ENCODE measurements at places on chromosomes 16 and 17.
A peak's percentile ranks its signal among the peaks of the same experiment; 100 is the strongest.

GRCh38 chr16:50628156-50628802 is 52.8 kb downstream of the SNX20 start:
- no peak overlapping the region for H3K27ac ChIP-seq
- no peak for DNase-seq
- no peaks in the 10 kb centered on the region for H3K27me3 ChIP-seq
- H3K4me3 ChIP-seq = no peak overlapping the region
- H3K4me1 ChIP-seq = peaks cover 25% of the 10 kb centered on the region

- no peaks in the 10 kb centered on the region for H3K36me3 ChIP-seq
- H3K27me3 ChIP-seq = no peaks in the 10 kb centered on the region
- no peak overlapping the region for H3K4me3 ChIP-seq
- DNase-seq = no peak
Measured at GRCh38 chr17:51533821-51534220, 273.5 kb downstream of the UTP18 start.

- H3K27ac ChIP-seq = peak overlapping the region; percentile 66
- H3K27me3 ChIP-seq = no peaks in the 10 kb centered on the region
- H3K4me1 ChIP-seq = peaks cover 100% of the 10 kb centered on the region
Measured at GRCh38 chr16:89409161-89409711, 81.1 kb downstream of the ANKRD11 start.

- H3K36me3 ChIP-seq = no peaks in the 10 kb centered on the region
- no peaks in the 10 kb centered on the region for H3K27me3 ChIP-seq
- no peak for DNase-seq
- H3K4me3 ChIP-seq = no peak overlapping the region
- peaks cover 28% of the 10 kb centered on the region for H3K4me1 ChIP-seq
Measured at GRCh38 chr17:47724705-47725104, 8.3 kb upstream of the TBX21 start.

- no peak for DNase-seq
- H3K36me3 ChIP-seq = no peaks in the 10 kb centered on the region
- no peak overlapping the region for H3K4me3 ChIP-seq
Measured at GRCh38 chr17:7972131-7972785, 30.2 kb upstream of the GUCY2D start.

All from CD4-positive, alpha-beta memory T cell (primary cell).